ENCODE measurements at places on chromosomes 16 and 17.
A peak's percentile ranks its signal among the peaks of the same experiment; 100 is the strongest.

GRCh38 chr16:17944345-17944744 lies 392.2 kb downstream of the NPIPA8 start:
- no peak for DNase-seq

DNA sequence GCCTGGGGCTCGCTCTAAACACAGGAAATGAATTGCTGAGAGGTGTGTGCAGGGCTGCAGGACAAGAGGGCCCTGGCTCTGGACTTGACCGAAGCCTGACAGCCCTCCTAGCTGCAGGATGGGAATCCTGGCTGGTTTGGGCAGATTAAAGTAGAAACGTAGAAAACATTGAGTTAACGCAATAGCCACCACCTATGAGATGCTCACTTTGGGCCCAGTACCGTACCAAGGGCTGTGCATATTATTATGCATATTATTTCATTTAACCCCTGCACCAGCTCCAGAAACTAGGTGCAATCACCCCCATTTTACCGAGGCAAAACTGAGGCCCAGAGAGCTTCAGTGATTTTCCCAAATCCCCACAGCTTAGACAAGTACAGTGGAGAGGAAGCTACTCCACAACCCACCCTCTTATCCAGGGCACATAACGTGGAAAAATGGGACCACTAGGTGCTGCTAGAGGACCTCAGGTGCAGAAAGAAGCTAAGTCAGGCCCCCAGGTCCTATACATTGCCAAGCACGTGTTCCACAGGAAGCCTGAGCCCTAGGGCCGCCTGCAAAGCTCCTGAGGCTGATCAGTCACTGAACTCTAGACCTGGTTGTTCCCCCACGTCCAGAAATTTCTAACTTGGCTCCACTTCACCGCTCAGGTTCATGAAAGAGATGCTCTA lies 79.2 kb downstream of the MYH11 start:
- DNase-seq: no peak

GRCh38 chr17:82449131-82449882 lies 1.2 kb downstream of the CYBC1 start:
- no peak for DNase-seq

GRCh38 chr17:80624864-80625263 lies 80.2 kb downstream of the RPTOR start:
- DNase-seq: no peak

DNA sequence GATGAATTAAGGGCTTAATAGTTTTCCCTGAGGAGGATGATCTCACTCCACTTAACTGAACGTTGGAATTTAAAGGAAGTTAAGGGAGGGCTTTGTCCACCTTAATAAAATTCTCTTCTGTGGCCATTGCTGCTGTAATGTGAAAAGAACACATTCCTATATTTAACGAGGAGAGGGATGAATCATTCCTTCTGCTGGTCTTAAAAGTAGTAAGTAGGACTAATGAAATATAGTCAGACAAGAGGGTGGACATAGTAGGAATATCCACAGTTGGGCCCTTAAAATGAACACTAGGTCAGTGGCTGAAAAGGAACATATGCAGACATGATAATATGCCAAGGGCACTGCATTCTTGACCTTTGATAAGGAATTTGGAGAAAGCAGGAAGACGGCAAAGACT lies 405.6 kb downstream of the PMP22 start:
- no peak for DNase-seq

DNA sequence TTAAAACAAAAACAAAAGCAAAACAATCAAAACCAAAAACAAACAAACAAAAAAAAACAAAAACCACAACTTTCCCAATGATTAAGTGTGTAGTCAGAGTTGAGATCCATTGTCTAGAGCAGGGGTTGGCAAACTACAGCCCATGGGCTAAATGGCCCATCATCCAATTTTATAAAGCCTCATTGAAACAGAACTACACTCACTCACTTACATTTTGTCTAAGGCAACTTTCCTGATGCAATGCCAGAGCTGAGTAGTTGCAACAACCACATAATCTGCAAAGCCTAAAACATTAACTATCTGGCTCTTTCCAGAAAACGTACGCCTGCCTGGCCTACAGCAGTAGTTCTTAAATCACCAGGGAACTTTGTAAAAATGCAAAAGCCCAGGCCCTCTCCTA lies 124.1 kb downstream of the SOX9 start:
- no peak for DNase-seq

GRCh38 chr16:16881814-16882213 lies 502.9 kb downstream of the NPIPA7 start:
- DNase-seq: no peak

DNA sequence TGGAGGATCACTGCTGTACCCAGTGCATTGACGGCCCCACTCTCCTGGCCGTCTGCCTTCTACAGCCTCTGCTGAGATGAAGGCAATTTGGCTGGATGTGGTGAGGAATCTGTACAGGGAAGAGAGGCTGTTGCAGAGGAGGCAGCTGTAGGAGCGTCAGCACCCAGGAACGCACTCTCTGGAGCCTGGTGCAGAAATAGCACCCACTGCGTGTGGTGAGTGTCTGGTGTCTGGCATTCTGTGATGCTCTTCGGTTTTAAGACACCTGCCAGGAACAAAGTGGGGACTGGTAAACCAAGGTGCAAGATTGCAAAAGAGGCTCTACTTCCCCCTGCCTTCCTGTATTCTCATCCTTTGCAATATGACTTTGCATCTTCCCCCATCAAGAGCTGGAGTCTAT lies 187.5 kb upstream of the SDK2 start:
- DNase-seq: no peak

DNA sequence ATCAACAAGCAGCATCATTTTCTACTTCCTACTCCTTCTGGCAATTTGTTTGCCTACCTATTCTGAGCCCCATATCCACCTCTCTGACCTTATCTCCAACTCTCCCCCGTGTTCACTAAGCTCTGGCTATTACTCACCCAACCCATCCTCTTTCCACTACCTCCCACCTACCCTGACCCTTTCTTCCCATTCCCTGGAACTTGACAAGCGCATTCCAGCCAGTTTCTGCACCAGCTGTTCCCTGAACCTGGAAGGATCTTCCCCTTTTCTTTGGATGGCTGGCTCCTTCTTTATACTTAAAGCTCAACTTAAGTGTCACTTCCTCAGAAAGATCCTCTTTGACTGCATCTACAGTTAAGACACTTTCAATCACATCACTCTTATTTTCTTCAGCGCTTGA lies 2.2 kb downstream of the DCUN1D3 start:
- DNase-seq: no peak

DNA sequence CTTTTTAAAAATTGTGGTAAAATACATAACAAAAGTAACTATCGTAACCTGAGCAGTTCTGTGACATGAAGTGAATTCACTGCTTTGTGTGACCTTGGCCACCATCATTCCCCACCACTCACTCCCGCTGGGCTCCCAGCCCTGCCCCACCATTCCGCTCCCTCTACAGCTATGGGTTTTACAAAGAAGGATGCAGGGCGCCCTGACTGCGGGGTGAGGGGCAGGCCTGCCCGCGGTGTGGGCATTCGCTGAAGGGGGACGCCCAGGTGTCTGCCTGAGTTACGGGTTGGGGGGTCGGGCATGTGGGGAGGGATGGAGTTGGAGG lies at the start of gene CEMP1:
Gene CEMP1, minus strand, starts transcription at position 38 of the 325 bp plus-strand sequence. CDS start 335 bp downstream, outside the sequence.
- no peak for DNase-seq

DNA sequence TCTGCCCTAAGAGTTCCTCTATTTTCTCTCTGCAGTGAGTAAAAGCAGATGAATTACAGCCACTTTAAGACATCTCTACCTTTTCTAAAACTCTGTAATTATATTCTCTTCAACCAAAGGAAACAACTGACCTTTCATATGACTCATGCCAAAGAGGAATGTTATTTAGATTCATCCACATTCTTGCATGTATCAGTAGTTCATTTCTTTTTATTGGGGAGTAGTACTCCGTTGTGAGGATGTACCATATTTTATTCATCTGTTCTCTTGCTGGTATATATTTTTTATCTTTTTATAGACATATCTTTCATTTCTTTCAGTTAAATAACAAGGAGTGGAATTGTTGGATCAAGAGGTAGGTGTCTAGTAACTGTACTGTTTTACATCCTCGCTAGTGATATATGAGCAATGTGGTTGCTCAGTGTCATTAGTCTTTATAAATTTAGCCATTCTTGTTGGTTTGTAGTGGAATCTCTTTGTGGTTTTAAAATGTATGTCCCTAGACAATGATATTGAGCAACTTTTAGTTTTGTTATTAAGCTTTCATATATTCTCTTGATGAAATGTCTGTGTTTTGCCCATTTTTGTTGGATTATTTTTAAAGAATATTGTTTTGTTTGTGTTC lies 7.8 kb upstream of the MYH8 start:
- no peak for DNase-seq

GRCh38 chr16:89050868-89051311 lies 42.8 kb upstream of the ACSF3 start:
- DNase-seq: no peak

- DNase-seq: no peak
These were observed 9.9 kb downstream of the CMTM2 start for GRCh38 chr16:66588981-66589713.

GRCh38 chr17:72448019-72448418 lies 327.2 kb downstream of the SOX9 start:
- no peak for DNase-seq

DNA sequence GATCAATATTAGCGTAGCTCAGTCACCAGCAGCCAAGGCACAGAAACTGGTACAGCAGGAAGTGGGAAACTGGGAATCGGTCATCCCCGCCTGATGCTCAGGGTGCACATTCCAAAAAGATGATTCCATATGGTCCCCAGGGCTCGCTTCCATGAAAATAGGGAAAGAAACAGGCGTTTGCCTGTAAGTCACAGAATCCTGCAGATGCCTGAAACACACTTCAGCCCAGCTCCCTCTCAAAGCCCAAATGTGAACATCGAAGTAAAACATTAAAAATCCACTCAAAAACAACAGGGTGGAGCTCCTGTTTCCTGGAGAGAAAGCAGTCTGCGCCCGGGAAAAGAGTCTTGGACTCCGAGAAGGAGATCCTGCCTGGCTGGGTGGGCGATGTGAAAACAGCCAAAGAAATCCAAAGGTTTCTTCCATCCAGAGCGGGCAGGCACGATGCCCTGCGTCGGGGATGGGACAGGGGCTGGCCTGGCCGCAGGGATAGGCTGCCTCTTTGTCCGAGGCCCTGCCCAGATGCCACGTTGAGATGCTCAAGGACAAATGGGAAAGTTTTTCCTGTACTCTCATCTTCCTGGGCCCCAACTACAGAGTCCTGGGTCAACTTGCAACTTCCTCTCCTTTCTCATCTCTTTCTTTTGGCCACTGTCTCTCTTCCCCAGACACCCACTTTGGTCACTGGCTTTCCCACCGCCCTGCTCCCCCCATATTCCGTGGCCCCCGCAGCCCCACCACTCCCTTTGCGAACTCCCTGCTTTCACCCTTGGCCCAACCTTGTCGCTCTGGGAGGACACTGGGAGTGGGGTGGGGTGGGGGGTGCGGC lies 743 bp downstream of the WIPI1 start:
- peak; percentile 72 for DNase-seq

DNA sequence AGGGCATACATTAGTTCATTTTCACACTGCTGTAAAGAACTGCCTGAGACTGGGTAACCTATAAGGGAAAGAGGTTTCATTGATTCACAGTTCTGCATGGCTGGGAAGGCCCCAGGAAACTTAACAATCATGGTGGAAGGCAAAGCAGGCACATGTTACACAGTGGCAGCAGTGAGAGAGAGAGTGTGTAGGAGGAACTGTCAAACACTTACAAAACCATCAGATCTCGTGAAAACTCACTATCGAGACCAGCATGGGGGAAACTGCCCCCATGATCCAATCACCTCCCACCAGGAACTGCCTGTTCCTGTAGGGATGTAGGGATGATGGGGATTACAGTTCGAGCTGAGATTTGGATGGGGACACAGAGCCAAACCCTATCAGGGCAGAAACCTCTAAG lies 17.2 kb downstream of the NUBP1 start:
- DNase-seq: no peak

- no peak for DNase-seq
These were observed at the start of gene CCL18 for GRCh38 chr17:36063786-36064541. CCL18 (plus strand) TSS chr17:36064272; CDS start chr17:36064343, 71 bp downstream.

- DNase-seq: no peak
These were observed 1.2 kb downstream of the CBX2 start for GRCh38 chr17:79779084-79779529.

GRCh38 chr17:74738051-74738996 lies 1.3 kb downstream of the RAB37 start:
- no peak for DNase-seq

GRCh38 chr17:62644487-62645173 lies 17.2 kb downstream of the MRC2 start:
- no peak for DNase-seq

DNA sequence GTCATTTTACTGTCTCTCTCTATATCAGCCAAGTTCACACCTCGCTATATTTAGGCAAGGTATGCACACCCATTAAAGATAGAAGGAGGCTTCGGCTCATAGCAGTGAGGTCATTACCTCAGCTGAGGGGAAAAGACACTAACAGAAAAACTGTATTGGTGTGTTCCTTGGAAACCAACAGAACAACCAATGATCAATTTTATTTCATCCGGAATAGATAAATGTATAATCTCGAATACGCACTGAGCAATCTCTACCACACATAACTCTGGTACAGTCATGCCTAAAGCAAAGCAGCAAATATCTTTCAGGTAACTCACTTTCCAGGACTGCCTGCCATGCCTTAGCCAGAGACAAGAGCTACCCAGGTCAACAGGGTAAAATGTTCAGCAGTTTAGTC lies 109.9 kb upstream of the CORO6 start:
- DNase-seq: no peak

GRCh38 chr17:41382394-41382793 lies 288 bp upstream of the KRT34 start:
- no peak for DNase-seq

DNA sequence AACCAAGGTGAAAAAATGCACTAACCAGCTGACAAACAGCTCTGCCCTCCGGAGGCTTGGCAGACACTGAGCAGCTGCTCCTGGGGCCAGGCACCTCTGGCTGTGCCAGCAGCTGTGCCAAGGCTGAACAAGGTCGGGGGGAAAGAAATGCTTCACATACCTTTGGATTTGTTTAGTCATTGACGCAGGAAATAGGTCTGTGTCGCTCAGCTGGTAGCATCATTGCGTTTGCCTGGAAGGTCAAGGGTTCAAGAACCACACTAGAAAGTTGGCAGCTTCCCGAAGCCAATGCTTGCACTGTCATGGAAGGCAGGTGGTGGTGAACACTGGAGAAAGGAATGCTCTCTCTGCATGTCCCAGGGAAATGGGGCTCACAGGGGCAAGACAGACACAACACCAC lies 63.5 kb downstream of the PCTP start:
- DNase-seq: no peak

DNA sequence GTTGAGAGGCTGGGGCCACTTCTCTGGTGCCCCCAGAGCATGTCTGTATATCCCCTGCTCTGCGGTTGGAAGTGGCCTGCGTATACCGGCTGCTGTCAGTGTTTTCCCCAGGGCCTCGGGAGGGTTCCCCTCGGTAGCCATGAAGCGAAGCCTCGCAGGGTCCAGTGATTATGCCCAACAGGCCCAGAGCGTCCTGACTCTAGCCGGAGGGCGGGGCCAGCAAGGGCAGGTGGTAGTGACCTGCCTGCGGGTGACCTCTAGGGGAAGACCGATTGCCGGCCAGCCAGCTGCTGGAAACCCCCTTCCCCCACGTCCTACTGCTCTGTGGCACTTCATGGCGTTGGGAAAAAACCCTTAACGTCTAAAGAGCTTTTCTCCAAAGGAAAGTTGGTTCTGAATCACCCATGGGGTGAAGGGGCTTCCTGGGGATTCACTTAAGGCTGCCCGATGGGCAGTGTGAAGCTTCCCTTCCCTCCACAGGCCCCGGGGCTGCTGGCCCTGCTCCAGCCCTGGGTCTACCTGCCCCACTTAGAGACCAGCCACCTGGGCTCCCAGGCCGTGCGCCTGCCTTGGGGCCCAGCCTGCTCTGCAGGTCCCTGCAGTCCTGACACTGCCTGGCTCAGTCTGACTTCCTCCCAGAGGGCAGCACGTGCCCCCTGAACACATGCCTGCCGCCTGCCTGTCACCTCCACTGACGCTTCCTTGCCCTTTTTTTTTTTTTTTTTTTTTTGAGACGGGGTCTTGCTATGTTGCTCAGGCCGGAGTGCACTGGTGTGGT lies 72.8 kb downstream of the SOCS1 start:
- DNase-seq: no peak
